ENCODE measurements at places on chromosomes 4 and X. TPM values are rescaled to one million over a fixed set of nuclear protein-coding genes. Genes with fewer than 3 reads are reported as not detected.

GRCh38 chr4:140361099-140361498 is 12.3 kb upstream of the SCOC start:
- no peak for DNase-seq

GRCh38 chr4:114494246-114494803 is 104.3 kb upstream of the UGT8 start:
- DNase-seq = no peak

GRCh38 chr4:165379678-165380064 is 863 bp downstream of the CPE start:
- no peak for DNase-seq

- no peak for DNase-seq
These were observed 7.3 kb upstream of the SEL1L3 start for GRCh38 chr4:25870081-25870480.

DNA sequence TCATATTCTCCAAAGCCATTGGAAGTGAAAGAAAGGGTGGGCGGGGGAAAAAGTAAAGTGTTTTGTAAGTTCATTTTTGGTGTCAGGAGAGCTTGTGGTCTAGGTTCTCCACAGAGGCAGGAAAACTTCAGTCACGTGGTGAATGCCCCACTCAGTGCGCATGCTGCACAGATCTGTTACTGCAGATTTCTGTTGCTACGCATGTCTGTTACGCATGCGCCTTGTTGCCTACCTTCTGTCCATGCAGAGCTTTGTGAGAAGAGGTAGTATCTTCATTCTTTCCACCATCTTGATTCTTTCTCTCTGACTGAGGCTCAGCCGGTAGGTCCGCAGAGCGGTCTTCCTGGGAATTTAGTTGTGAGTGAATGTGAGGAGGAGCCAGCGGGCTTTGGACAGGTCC is 15.1 kb upstream of the PAGE3 start:
- no peak for DNase-seq

DNA sequence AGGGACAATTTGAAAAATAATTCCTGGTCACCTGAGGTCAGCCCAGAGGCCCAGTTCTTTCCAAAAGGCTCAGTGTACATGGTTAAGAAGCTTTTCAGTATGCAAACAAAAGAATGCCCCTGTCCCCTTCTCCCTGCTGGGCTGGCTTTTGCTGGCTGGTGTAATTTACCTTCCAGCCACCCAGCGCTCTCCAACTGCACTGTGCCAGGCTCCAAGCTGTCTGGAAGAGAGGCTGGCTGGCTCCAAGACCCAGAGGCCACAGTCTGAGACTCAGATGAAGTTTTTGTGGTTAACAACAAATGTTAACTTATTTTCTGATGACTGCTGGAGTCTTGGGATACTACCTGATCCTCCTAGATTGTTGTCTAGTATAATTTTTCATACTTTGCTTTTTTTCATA is 11.9 kb upstream of the KIT start:
- no peak for DNase-seq

GRCh38 chr4:112296949-112297880 is at the start of gene ALPK1:
Gene ALPK1, plus strand, starts transcription at chr4:112297369.
- DNase-seq = peak; percentile 73

DNA sequence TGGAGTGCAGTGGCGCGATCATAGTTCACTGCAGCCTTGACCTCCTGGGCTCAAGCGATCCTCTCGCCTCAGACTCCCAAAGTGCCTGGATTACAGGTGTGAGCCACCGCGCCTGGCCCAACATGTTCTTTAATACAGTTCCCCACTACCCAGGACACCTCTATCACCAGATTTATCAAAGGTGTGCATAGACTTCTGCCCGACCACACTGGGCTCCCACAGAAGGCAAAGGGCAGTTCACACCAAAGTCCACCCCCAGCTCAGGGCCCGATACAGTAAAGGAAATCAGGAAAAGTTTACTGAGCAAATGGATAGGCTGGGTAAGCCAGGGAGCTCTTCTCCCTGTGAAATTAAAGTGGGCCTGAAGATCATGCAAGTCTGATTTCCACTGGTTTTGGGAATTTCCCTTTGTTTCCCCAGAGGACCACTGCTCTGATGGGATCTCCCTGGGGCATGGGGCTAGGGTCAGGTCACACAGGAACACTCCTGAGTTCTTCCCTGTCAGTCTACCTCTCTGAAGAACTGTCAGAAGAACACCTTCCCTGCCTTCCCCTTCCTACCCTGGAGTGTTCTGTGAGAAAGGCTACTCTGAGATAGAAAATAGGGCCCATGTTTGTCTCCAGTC is 17.7 kb upstream of the PIM2 start:
- no peak for DNase-seq

DNA sequence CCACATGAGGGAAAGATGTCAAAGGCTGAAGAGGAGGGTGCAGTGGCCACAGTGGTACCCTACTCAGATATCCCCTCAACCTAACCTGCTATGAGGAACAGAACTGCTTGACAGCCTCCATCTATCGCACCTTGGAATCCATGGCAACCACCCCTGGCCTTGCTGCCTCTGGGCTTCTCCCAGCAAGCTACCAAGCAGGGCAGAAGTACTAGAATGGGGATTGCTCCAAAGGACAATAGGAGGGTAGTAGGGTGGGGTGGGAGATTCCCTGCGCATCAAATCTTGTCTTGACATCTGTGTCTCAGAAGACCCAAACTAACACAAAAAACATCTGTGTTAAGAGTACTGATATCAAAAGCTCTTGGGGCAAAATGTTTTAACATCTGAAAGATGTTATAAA is 118.2 kb downstream of the FBXW7 start:
- no peak for DNase-seq

DNA sequence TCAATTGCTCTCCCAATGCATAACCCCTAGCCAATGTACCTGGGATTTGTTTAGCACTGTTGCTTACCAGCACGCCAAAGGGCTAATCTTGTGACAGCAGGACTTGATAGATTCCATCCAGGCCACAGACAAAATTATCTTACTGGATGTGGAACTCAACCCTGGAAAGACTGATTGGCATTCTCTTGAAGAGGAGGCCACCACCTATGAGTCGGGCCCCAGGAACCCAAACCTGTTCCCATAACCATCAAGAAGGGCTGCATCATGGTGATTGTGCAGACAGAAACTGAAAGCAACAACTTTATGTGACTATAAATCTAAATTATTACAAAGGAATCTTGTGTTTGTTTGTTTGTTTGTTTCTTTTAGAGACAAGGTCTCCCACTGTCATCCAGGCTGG is 19.9 kb upstream of the TMEM255A start:
- no peak for DNase-seq

DNA sequence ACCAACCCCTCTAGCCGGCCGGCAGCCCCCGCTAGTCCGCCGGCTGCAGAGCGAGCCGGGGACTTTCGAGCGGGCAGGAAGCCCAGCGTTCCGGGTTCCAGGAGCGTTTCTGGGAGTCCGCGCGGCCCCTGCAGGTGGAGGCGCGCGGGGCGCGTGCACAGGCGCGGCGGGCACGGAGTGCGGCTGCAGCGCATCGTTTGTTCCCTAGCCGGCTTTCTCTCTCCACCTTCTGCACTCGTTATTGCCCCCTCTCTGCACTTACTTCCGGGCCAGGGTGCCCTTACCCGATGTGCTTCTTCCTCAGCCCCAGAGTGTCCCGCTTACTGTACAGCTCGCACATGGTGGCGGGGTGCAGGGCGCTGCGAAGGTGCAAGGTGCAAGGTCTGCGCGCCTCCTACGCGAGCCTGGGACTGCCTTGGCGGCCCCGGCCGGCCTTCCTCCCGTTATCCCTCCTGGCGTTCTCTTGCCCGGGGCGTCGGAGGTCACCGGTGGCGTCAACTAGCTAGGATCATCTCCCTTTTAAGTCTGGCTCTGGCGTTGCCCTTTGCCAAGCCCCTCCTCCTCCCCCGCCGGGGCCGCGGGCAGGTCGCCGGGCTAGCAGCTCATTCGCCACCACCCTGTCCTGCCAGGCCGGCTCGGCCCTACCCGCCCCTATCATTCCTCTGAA is at the start of gene ETNPPL:
Gene ETNPPL, minus strand, starts transcription at position 495 of the 667 bp plus-strand sequence. Its CDS starts 155 bp downstream, at position 340.
- DNase-seq = peak; percentile 5

- no peak for DNase-seq
These were observed 56.0 kb downstream of the VGLL1 start for GRCh38 chrX:136588036-136588435.

- DNase-seq = no peak
These were observed 45.4 kb downstream of the CEP135 start for GRCh38 chr4:55993994-55994663.

The UBE2A gene
- 105 TPM for polyA plus RNA-seq

The RNF175 gene
- 5.9 TPM for polyA plus RNA-seq

The TREX2 gene
- polyA plus RNA-seq = 1.2 TPM

The PRKG2 gene
- polyA plus RNA-seq = 5.0 TPM

The TMEM154 gene
- polyA plus RNA-seq = 1.8 TPM

The GLRA3 gene
- polyA plus RNA-seq = 0.05 TPM

The BANK1 gene
- polyA plus RNA-seq = 1.9 TPM

The F9 gene
- not detected for polyA plus RNA-seq
